Fibroblast of skin of back (primary cell): ENCODE measurements at places on chromosomes 13 and 19.
A peak's percentile ranks its signal among the peaks of the same experiment; 100 is the strongest.

- DNase-seq: no peak
Measured at GRCh38 chr19:57755031-57755430, 8.4 kb downstream of the ZNF776 start.

DNA sequence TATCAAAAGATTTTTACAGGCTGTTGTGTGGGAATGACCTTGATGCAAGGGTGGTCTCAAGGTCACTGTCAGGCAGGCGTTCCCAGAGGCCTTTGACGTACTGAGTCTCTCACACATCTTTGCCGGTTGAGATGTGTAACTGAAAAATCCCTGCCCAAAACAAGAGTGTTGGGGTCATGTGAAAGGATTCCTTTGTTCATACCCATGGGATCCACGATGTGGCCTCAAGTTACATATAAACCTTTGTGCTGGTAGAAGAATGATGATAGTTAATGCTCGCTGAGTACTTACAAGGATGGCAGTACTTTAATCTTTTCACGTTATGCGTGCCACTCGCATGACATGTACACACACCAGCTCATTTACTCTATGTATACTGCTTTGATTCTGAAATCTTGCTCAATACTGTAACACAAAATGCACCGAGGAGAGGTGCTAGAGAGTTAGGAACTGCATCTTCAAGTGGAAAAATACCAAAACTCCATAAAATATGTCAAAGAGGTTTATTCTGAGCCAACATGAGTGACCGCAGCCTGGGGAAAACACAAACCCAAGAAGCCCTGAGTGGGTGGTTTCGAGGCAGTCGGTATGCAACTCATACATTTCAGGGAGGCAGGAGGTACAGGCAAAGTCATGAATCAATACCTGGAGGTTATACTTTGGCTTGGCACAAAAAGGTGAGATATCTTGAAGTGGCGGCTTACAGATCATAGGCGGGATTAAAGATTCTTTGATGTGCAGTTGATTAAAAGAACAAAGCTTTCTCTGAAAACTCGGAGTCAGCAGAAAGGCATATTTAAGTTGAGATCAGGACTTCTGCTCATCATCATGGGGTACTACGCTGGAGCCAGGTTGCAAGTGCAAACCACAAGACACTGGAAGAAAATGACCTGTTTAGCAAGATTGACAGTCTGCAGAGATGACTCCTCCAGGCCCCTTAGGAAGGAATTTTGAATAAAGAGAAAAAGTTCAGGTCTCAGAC, 87.4 kb upstream of the ARHGEF7 start:
- no peak for DNase-seq

GRCh38 chr19:40521276-40521675, 54.5 kb downstream of the SPTBN4 start:
- DNase-seq: no peak

- peak; percentile 46 for DNase-seq
Measured at GRCh38 chr13:45833663-45834375, 17.7 kb downstream of the SIAH3 start.

DNA sequence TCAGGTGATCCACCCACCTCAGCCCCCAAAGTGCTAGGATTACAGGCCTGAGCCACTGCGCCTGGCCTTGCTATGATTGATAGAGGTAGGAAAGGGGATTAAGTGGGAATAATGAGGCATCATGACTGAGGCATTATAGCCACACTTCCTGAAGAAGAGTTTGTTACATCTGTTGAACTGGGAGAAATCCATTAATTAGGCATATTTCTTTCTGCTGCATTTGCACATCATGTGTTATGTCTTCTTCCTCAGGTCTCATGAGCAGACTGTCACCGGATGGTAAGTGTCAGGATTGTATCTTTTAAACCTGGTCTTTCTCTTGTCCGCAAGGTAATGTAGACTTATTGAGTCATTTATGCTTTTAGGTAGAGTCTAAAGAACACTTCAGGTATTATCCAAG, 12.2 kb downstream of the EDDM13 start:
- no peak for DNase-seq

DNA sequence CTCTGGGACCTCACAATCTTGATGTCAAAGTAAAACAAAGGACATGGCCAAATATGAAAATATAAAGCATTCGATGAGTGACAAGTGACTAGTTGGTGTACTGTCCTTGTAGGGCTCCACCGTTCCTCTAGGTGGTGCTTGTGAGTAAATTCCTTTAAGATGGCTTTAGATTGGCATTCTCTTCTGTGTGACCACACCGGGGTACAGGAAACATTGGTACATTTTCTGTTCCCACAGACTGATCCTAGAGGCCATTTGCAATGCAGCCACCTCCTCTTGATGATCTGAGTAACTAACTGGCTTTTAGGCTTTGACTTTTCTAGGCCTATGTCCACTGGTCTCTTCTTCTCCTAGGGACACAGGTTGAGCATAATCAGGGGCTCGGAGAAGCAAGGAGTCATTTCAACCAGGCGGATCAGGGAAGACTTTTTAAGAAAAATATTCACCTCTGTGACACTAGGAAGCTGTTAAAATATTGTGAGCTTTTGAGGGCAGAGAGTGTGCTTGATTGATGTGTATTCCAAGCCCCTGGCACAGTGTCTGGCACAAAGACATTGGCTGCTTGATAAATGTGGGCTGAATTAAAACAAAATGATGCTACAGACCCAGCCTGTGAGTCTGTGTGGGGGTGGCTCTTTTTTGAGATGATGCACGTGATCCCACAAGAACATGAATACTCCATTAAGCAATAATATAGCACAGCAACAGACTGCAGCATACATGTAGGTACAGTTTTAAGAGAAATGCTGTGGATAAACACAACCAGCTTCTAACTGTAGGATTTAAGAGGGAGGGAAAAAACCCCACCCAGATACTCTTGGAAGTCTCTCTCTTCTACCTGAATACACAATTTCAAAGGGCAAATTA, 21.0 kb downstream of the EPSTI1 start:
- peak; percentile 69 for DNase-seq

GRCh38 chr19:43779820-43780219, 953 bp downstream of the KCNN4 start:
- DNase-seq: no peak

DNA sequence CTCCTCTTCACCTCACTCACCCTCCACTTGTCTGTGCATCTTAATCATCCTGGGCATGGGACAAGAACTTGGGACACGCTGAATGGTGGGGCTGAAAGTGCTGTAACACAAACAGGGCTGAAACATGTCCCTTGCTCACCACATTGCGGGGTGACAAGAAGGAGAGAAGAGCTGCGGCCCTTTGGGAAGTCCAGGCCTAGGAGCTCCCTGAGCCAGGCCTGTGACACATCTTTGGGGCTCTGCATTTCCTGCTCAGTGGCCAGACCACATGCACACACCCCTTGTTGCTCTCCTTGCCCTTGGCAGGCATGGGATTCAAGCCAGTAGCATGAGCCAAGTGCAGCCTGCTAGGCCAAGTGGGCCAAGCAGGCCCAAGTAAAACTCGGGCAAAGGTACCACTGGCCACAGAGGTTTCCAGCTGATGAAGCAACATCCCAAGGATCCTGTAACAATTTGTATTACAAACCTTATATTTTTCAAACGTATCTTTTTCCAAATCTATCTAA, 1384.3 kb upstream of the PCDH20 start:
- no peak for DNase-seq

GRCh38 chr13:98825659-98826058, 73.2 kb upstream of the SLC15A1 start:
- DNase-seq: no peak

GRCh38 chr13:73765651-73766384, 368.4 kb downstream of the KLF12 start:
- DNase-seq: peak; percentile 28

DNA sequence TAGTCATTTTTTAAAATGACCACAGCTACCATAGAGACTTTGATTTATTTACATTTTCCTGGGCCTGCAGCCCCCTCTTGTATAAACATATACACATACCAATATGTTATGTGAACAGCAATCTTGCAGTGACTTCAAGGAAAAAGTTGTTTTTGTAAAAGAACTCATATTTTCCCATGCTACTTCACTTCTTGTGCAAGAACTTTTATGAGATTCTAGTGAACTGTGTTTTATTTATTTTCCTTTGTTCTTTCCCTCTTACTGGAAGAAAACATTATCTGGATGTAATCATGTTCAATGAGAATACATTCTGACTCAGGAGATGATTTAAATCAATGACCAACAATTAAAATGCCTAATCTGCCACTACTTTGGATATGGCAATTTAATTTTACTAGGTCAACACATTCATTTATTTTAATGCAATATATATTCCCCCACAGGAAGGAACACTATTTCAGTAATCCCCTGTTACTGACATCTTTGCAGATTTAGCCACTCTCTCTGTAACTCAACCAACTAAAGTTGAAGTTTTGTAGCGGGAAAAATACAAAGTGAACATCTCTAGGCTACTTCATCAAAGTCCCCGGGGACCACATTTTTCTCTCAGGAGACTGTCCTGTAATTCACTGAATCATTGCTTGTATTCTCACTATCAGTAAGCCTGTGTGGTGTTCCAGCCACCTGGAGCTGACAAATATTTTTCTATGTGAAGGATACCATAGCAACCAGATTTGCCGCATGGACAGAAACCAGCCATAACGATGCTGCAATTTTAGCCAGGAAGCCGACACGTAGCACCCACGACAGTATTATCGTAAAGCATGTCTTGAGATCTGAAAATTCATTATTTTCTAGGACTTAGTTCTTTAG, 90.5 kb downstream of the STARD13 start:
- peak; percentile 96 for DNase-seq

DNA sequence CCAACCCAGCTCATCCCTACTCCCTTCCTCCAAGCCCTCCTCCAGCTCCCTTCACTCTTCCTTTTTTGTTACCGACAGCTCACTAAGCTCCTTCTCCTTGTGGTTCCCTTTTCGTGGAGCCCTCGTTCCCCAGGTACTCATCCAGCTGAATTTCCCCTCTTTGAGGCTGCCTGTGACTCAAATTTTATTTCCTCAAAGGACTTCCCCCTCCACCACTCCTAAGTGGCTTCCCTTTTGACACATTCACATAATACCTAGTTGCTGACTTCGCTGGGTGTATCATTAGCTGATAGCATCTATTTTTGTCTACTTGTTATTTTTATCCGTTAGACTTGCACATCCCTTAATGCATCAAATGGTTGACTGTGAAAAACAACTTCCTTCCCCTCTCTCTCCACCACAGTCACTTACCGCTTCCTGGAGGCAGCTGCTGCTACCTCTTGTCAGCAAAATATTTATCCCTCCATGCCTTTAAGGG, 14.5 kb downstream of the FFAR2 start:
- DNase-seq: no peak

DNA sequence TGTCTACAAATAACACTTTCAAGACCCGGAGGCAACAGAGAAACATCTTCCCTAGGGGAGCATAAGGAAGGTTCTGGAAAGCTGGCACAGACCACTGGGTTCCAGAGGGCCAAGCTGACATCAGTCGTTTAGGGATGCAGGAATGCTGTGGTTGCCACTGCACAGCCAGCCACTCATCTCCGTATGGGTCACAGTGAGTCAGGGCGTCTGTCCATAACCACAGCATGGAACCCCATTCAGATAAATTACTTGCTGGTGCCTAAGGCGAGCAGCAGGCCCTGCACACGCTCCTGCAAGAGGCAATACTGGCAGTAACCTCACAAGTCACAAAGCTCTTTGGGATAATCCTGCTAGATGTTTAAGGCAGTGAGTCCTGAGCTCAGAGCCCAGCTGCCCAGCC, 140.9 kb upstream of the UBL3 start:
- peak; percentile 98 for DNase-seq

- DNase-seq: no peak
Measured at GRCh38 chr19:10284960-10285278, 1.8 kb upstream of the ICAM4 start.

DNA sequence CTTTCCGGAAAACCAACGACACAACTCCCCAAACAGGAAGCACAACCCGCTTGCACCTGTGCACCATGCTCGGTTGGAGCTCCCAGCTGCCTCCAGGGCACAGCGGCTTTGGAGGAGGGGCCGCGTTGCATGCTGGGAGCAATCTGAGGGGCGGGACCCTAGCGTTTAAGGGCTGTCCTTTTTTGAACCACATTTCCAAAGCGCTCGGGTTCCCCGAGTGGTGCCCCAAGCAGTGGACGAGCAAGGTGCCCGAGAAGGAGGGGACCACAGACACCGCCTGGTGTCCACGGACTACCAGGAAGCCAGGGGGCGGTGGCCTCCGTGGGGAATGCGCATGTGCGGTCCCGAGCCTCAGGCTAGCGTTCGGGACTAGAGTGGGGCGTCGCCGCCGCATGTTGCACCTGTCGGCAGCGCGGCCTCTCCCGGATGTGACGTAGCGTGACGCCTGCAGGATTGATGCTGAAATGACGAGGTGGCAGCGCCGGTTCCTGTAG, 11.9 kb upstream of the ZNF57 start:
- no peak for DNase-seq

GRCh38 chr13:98509271-98510155, 67.4 kb downstream of the STK24 start:
- peak; percentile 95 for DNase-seq

GRCh38 chr13:74206061-74206561, 71.9 kb upstream of the KLF12 start:
- DNase-seq: peak; percentile 98

- peak; percentile 36 for DNase-seq
Measured at GRCh38 chr13:83232626-83233025, 649.6 kb downstream of the SLITRK1 start.

- DNase-seq: peak; percentile 71
Measured at GRCh38 chr13:104984296-104984818, 1551.1 kb downstream of the EFNB2 start.

- DNase-seq: no peak
Measured at GRCh38 chr19:28793391-28794168, 419.4 kb downstream of the UQCRFS1 start.

GRCh38 chr19:38618590-38619360, at the start of gene EIF3K:
Gene EIF3K, plus strand, starts transcription at chr19:38619188. Its CDS starts 81 bp downstream, at chr19:38619269.
- DNase-seq: peak; percentile 98

GRCh38 chr13:97743938-97744337, 209.5 kb upstream of the IPO5 start:
- peak; percentile 60 for DNase-seq

- DNase-seq: no peak
Measured at GRCh38 chr13:40101708-40102359, 446.4 kb downstream of the COG6 start.

DNA sequence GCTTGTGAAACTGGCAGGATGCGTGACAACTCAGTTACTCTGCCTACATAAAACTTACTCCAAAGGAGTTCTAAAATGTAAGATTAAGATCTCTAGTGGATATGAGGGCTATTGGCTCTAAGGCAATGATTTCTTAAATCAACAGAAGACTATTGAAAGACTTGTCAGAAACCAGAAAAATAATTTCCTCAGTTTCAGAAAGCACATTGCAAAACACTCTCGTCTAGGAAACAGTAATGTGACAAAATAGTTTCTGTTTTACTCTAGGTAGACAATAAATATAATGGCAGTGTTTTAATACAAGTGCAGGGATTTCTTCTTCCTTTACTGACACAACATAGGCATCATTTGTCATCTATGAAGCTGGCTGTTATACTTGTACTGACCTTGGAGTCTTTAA, 230.1 kb downstream of the KCTD12 start:
- no peak for DNase-seq

DNA sequence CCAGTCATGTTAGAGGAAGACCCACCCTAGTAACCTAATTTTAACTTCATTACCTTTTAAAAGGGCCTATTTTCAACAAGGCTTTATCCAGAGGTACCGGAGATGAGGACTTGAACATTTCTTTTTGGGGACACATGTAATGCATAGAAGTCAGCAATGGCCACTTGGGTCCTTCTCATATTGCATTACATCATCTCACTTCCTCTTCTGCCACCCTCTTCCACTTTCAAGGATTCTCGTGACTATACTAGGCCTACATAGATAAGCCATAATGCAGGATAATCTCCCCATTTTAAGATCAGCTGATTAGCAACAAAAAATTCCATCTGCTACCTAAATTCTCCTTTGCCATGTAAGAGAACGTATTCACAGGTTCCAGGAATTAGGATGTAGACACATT, 557.2 kb downstream of the KCTD12 start:
- DNase-seq: no peak

- no peak for DNase-seq
Measured at GRCh38 chr19:42330241-42330711, 4.8 kb downstream of the MEGF8 start.
